ENCODE measurements at places on chromosomes 4 and X.

- DNase-seq = peak; percentile 27
These were observed 111.1 kb downstream of the ADRA2C start for GRCh38 chr4:3877236-3877635.

- DNase-seq = no peak
These were observed 218.1 kb upstream of the GK2 start for GRCh38 chr4:79626101-79626500.

DNA sequence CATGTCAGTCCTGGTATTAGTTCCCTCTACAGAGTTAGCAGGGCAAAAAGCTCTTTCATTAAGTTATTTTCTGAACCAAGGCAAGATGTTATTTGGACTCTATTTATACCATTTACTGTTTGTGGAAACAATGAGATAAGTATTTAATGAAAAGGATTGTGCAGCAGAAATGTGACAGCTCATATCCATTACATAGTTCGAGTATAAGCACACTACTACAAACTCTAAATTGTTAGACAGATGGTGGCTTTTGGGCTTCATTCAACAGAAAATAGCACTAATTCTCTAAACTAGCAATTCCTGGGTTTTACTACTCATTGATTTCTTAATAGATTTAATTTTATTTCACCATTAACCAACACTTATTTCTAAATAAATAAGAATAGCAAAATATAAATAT, 95.2 kb upstream of the ANK2 start:
- no peak for DNase-seq

DNA sequence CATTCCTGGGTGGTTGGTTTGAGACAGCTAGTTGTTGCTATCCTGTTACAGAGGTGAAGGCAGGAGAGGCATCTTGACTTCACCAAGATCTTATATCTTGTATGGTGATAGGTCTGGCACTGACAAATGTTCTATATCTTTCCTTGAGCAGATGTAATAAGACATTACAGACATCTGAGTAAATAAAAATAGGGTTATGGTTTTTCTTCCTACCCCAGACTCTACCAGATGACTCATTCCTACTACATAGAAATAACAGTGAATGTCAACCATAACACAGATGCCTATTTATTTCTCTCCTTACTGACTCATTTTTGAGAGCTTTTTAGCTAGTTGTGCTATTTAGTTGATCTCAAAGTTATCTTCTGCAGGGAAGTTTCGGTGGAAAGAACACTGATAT, 21.9 kb downstream of the HNRNPH2 start:
- DNase-seq = peak; percentile 70

DNA sequence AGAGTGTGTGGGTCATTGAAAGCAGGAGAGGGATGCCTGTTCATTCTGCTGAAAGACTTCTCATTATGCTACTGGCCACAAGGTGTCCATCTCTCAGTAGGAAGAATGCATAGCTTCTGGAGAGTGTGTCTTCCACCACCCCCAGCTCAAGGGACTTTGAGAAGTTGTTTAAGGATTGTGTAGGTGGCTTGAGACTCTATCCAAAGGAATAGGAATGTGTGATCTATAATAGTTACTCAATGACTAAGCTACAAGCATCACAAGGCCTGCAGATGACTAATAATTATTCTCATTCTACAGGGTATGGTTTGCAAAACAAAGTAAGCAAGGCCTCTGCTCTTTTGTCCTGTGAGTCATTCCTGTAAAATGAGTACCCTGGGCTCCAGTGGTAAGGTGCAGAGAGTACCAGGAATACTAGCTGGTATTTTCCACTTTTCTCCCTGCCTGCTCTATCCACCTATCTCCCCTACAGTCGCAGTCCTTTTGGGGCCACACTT, 279.8 kb upstream of the BOD1L1 start:
- DNase-seq = peak; percentile 99

DNA sequence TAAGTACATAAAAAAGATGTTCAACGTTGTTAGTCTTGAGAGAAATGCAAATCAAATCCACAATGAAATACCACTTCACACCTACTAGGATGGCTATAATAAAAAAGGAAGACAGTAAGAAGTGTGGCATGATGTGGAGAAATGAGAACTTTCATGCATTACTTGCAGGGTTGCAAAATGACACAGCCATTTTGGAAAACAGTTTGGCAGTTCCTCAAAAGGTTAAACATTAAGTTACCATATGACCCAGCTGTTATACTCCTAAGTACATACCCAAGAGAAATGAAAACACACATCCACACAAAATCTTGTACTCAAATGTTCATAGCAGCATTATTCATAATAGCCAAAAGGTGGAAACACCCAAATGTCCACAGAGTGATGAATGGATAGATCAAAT, 25.8 kb upstream of the LIMCH1 start:
- DNase-seq = no peak

DNA sequence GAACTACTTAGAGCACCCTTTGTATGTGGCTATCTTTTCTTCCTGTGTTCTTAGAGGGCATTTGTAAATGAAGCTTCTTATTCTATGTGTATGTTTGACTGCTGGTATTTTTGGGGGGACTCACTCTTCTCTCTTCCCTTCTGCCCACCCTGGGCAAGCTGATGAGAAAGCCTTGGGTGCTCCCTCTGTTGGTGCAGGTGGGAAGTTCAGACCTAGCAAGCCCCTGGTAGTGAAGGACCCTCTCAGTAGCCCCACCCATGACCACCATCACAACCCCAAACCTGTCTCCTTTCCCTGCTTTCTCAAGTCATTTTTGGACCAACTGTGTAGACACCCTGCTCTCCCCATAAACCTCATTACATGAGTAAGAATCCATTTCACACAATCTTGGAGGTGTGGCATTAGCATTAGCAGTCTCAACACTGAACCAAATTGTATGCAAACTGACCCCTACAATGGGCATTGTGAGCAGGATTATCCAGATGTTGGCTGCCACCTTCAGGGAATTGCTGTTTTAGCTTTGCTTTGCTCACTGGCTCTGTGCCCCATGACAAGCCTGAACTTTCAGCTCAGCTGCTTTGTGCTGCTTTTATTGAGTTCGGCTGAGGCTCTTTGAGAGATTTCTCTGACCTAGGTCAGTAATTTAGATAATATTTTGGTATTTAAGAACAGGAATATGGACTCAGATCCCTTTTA, 27.9 kb downstream of the TRIM61 start:
- no peak for DNase-seq

GRCh38 chrX:906586-906985, 276.0 kb downstream of the SHOX start:
- no peak for DNase-seq

DNA sequence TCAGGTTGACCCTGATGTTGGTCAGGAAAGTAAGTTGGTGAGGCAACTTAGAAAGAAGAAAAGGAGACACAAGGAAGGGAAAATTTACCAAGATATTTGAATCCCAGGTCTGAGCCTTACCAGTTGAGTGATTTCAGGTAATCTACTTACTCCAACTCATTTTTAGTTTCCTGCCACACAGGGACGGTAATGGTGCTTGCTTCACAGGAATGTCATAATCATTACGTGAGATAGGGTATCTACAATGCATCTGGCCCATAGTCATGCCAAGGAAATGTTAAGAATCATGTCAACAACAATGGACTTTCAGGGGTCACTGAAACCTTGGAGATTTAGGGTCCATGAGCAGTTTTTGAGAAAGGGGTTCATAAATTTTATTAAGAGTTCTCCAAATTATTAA, 195.4 kb upstream of the HHIP start:
- no peak for DNase-seq

- DNase-seq = no peak
These were observed 83.4 kb upstream of the INPP4B start for GRCh38 chr4:142929526-142929925.

GRCh38 chrX:152086141-152086540, 52.2 kb downstream of the MAGEA10 start:
- no peak for DNase-seq

- DNase-seq = peak; percentile 8
These were observed 80.0 kb downstream of the GLRA3 start for GRCh38 chr4:174749091-174749490.

DNA sequence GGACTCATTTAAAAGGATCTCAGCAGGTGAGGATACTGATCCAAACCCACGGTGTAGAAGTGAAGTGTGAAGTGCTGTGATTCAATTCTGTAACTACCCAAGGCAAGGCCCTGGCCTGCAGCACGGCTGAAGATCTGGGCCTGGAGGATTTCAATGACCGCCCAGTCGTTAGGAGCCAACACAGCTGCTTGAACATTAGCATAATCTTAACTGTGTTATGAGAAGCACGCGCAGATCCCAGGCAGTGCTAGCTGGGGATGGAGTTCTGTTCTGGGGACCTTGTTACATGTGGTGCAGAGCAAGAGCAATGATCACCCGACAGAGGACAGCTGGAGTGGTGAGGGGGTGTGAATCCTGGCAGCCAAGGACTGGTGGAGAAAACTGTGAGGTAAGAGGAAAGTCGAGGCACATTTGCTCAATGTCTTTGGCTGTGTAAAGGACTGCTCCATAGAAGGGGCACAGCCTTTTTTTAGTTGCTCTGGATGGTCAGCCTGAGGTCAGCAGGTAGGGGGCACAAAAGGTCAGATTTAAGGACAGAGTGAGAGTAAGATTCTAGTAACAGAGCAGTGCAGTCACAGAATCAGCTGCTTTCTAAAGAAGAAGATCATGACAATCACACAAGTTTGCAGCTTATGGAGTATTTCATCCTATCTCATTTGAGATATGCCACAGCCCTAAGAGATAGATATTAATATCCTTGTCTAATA, 181.8 kb downstream of the DCLK2 start:
- DNase-seq = no peak

- no peak for DNase-seq
These were observed 120.3 kb downstream of the CHRNA9 start for GRCh38 chr4:40455340-40455902.

DNA sequence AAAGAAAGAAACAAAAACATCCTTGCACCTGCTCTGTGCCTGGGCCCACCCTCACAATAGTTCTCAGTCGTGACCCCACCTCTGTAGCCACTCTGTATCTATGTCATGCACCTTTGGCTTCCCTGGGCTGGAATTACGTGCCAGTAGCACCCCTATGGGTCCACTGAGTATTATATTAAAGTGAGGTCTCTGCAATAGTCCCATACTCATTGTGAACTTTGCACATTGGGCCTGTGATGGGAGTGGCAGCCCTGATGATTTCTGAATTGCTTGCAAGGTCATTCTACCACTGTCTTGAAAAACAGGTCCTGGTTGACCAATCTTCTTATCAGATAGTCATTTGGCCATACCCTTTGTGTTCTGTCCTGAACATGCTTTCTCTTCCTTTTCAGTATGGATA, 1012.1 kb downstream of the RAB28 start:
- DNase-seq = no peak

DNA sequence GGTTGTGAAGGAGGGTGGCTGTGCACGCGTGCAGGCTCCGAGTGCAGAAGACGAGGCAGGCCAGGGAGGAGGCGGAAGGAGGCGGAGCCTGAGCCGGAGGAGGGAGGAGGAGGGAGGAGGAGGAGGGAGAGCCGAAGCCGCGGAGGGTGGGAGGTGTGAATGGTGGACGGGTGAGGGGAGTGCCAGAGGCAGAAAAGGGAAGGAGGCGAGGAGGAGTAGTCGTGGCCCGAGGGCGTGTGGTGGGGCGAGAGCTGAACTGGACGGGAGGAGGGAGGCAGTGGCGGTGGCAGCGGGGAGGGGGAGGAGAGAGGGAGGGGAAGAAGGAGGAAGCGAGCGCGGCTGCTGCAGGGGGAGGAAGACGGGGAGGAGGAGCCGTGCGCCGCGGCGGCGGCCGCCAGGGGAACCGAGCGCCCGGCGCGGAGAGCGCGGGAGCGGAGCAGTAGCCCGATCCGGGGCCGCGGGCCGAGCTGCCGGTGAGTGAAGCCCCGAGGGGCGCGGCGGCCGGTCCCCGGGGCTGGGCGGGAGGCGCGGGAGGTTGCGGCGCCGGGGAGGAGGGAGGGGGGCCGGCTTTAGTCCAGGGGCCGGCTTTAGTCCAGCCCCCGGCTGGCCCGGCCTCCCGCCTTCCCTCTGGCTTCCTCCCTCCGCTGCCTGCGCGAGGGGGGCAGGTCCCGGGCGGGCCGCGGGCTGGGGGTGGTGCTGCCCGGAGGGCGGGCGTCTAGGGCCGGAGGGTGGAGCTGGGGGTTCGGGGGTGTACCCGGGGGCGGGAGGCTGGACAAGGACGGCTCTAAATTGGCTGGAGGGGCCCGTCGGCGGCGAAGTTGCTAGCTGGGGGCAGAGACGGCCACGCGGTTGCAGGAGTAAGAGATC, at the start of gene TMEM164:
Gene TMEM164 (plus strand): TSS at position 815 of the 867 bp plus-strand sequence. CDS start 661 bp downstream, outside the sequence.
- peak; percentile 81 for DNase-seq

DNA sequence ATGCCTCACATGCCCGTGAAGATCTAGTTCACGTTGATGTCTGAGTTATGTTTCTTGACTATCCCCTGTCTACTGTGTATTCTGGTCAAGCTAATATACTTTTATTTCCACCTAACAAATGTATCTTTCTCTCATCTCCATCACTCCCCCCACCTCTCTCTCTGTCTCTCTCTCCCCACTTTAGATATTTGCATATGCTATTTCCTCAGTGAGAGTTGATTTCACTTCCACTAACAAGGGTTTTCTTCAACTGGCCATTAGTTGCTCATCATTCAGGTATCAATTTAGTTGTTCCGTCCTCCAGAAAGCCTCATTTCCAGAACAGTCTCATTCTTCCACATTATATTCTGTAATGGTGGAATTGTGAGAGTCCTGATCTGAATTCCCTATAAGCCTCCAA, 1777.8 kb upstream of the TENM3 start:
- no peak for DNase-seq
